ENCODE measurements at places on chromosomes 2 and 18.

- DNase-seq, result no peak
Measured at GRCh38 chr18:670522-670921, 13.1 kb downstream of the TYMS start.

- DNase-seq, result no peak
Measured at GRCh38 chr2:113977660-113978523, 88.0 kb downstream of the ACTR3 start.

DNA sequence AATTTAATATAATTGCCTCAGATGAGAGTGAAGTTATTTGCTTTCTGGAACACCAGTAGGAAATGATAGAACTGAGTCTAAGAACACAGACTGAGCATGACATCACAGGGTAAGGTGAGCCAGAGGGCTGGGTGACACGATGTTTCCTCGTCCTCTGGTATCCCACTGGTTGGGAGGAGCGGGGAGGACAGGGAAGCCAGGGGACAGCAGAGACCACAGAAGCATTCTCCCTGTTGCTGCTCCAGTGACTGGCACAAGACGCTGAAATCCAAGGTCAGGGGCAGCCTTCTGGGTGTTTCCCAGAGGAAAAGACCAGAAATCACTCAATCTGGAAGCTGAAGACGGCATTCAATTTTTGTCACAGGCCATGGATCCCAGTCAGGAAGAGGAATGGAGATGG is 363.4 kb upstream of the SOX11 start:
- DNase-seq, result no peak

- no peak for DNase-seq
Measured at GRCh38 chr18:54813977-54814565, 14.2 kb upstream of the RAB27B start.

GRCh38 chr2:240060977-240061591 is 7.8 kb upstream of the OR6B3 start:
- DNase-seq, result peak; percentile 5

DNA sequence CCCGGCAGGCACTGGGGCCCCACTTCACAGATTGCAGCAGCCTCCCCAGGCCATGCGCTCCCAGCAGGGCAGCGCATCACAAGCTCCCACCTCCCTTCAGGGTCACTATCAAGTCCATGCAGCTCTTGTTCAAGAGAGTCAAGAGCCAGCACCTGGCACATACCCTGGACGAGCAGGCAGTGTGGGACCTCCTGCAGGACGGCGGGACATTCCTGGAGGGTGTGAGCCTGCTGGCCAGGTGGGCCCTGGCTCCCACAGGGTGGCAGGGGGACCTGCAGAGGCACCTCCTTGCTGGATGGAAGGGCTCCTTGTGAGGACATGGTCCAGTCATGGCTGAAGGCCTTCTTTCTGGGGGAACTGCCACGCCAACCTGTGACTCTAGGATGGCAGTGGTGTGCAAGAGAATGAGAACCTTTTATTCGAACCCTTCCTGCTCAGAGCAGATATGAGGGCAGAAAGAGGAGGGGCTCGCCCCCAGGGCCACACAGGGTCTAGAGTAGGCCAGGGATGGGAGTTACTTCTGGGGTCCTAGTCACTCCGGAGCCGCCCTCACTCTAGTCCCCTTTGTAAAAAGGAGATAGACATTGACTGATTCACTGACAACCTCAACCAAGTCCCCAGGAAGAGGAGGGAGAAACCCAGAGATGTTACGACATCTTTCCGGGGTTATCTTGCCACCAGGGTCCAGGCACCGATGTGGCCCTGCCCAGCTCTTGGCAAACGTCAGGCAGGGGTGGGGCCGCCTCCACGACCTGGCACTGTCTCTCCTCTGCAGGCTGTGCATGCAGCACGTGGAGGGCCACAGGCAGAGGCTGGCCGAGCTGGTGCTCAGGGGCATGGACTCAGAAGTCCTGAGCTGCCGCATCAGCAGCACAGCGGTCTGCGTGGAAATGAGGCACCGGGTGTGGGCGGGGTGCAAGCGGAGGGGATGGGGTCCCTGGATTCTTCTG is 31.3 kb downstream of the HJURP start:
- DNase-seq, result no peak

GRCh38 chr18:56982766-56983165 is 164.1 kb upstream of the BOD1L2 start:
- no peak for DNase-seq

DNA sequence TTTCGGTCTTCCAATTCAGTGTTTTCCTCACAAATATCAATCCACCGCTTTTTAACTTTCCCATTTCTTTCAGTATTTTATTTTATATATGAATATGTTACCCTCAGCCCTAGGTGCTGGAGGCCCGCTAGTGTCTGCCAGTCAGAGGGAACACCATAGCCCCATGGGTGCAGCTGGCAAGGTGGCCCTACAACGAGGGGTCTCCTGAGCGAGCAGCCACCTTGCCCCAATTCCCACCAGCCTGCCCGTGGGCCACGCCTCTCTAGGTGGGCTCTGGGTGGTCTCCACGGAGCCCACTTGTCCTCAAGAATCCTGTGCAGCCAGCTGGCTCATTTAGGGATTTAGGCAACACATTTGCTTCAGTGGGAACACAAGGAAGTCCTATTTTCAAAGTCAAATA is 72.5 kb upstream of the RGPD5 start:
- DNase-seq, result no peak

DNA sequence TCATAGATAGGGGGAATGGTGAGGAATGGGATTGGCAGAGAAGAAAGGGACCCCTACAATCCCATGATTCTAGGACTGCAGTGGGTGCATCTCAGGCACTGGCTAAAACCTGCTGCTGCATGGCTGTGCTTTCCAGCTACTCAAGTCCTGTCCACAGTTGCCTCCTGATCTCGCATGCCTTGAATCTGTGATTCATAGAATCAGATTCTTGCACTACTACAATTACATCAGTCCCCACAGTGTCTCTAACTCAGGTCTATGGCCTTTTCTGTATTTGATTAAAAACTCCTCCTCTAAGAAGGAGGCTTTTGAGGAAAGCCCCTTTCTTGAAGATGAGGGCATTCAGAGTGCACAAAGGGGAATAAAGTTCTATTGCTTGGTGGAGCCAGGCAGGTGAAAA is 117.4 kb downstream of the LRATD1 start:
- no peak for DNase-seq

- no peak for DNase-seq
Measured at GRCh38 chr18:12492907-12493306, 85.2 kb downstream of the PRELID3A start.

- DNase-seq, result no peak
Measured at GRCh38 chr18:58362027-58362575, 266.8 kb downstream of the ALPK2 start.

DNA sequence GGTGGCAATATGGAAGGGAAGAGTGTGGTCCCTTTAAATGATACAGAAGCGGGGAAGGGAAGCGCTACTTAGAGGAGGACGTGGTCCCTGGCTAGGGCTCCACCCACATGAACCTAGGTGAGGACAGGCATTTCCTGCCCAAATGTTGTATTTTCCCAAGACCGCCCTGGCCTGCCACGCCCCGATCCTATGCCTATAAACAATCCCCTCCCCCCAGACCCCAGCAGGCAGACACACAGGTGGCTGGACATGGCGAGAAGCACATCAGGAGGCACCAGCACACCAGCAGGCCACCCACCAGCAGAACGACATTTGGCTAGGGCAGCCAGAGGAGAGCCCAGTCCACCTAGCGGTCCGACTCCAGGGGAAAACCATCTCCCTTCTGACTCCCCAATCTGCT is 47.2 kb downstream of the METTL8 start:
- no peak for DNase-seq

DNA sequence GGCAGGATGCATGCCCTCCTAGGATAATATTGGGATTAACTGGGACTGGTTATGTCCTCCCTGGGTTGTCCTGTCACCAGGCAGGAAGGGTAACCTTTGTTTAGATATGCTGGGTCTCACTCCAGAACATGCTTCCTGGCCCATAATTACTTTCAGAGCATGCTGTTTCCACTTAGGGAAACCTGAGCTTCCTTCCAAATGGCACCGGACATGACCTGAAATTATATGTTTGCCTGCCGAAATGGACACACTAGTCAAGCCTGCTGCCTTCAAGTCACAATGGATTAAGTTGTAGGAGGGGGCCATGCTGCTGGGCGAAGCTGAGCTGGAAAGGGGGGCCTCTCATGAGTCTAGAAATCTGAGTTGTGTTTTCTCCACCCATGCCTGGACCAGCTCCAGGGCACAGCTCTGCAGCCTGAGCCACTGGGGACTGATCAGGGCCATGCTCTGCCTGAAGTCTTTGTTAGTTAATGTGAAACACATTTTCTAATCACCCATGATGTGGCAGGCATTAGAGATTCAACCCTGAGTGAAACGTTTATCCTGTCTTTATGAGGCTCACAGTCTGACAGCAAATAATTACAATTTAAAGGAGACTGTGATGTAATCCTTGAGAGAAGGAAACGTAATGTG is 273.3 kb downstream of the TNS1 start:
- DNase-seq, result no peak

GRCh38 chr18:77099485-77100370 is 32.9 kb downstream of the MBP start:
- no peak for DNase-seq

DNA sequence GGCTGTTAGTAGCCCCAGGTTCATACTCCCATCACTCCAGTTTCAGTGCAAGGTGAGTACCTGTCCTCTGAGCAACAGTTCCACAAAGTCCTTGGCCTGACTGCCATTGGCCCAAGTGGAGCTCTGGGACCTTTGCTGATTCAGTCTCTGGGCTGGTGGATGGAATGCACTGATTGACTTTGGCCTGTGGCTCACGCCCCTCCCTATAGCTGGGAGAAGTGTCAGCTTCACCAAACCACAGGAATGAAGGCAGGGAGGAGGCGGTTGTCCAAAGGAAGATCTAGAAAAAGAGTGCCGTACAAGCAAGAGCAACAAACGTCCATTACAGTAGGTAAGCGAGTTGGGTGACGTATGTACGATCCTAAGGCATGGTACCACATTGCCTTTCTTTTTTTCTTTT is 34.0 kb downstream of the QPCT start:
- DNase-seq, result no peak

DNA sequence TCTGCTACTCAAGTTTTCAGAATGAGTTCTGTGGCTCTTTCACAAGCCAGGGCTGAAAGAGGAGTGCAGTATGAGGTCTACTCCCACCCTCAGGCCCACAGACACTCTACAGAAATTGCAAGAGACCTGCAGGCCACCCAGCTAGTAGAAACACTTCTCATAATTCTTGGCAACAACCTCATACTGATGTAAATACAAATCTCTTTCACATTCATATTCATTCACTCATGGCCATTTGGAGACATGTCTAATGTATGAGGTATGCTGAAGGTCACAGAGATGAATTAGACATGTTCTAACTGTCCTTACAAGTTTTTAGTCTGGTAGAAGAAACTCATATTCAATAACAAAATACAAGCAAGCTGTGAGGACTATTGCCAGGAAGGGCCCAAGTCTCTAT is 83.8 kb upstream of the KLHL29 start:
- DNase-seq, result no peak

- no peak for DNase-seq
Measured at GRCh38 chr2:176122052-176122682, 352 bp upstream of the HOXD9 start.

- DNase-seq, result no peak
Measured at GRCh38 chr2:130354139-130354428, 1.8 kb upstream of the PTPN18 start.

DNA sequence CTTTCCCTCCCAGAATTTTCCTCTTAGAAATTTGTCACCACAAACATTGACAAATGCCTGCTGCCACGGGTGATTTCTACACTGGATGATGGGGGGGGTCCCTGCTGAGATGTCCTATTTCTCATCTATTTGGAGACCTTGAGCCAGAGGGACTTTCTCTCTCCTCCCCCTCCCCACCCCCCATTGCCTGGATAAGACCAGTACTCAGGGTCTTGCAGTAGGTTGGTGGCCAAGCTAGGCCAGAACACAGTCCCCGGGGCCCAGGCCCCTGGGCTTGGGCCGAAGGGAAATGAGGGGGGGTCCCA is 560 bp upstream of the DUSP2 start:
- no peak for DNase-seq

GRCh38 chr2:104788742-104789455 is 65.0 kb upstream of the POU3F3 start:
- no peak for DNase-seq

DNA sequence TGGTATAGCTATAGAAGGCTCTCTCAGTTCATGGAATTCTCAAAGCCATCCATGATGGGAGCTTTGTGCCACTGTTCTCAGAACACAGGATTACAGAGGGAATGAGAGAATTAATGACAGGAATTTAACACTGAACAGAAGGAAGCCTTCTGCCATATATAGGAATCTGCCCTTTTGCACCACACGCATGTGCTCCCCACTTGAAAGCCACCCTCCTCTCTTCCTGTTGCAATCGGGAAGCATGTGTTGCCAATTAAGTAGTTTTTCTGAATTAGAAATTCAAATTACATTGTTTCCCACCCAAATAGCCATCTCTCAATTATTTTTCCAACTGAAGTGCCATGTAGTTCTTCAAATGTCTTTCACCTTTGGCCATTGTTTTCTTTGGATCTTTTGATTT is 71.3 kb downstream of the C1D start:
- DNase-seq, result no peak

DNA sequence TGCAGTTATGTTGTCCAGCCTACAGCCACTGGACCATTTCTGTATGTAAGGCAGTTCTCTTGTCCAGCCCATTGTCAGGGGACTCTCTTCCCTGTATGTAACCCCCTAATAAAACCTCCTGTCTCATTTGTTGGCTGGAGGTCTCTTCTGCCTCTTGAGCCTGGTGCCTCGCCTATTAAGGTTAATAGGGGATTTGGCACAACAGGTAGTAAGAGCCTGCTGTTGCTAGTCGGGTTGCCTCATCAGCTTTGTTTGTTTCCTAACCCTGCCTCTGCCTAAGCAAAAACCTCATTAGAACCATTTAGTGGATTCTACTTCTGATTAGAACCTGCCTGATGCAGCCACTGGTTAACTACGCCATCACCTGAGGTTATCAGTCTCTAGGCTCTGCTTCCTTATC is 62.2 kb upstream of the STPG4 start:
- DNase-seq, result no peak

DNA sequence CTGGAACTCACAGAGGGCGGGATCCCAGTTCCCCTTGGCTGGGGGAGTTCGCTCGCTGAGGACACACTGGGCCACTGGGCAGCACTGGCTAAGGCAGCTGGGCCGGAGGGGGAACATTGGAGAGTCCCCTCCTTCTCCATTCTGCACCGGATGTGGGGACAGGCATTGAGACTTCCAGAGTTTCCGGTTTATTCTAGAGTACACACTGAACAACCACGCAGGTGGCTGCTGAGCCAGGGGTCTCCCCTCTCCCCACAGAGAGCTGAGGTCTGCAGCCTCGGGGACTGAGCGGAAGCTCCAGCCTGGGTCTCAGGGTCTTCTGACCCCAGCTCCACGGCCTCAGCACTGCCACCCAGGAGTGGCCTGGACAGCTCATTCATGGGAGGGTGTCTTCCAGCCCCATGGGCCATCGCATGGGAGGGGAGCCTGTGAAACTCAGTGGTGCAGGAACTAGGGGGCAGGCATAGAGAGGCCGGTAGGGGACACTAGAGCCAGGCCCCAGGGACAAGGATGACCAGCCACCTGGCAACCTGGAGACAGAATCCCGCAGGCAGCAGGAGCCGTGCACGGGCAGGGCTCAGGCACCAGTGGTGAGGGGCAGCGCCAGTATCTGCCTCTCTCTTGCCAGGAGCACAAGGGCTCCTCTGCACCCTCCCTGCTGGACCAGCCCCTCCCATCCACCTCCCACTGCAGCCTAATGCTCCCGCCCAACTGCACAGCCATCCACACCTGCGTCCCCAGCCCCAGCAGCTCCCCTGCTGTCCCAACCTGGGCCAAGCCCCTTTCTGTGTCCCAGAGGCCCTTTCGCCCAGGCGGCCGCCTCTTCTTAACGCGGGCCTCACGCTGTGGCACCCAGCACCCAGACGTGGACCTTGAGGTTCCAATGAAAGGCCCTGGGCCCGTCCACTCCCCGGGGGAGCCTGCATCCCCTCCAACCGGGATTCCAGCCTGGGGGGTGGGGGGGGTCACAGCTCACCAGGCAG is 45.1 kb upstream of the GPC1 start:
- no peak for DNase-seq

Data from stimulated activated CD4-positive, alpha-beta T cell treated with anti-CD3 and anti-CD28 coated beads, TNF-alpha, amount 100 ng/mL, for 48 hours (primary cell).